ENCODE measurements at places on chromosomes 6 and 20.

GRCh38 chr6:11851387-11851786, 72.8 kb upstream of the ADTRP start:
- DNase-seq: no peak

DNA sequence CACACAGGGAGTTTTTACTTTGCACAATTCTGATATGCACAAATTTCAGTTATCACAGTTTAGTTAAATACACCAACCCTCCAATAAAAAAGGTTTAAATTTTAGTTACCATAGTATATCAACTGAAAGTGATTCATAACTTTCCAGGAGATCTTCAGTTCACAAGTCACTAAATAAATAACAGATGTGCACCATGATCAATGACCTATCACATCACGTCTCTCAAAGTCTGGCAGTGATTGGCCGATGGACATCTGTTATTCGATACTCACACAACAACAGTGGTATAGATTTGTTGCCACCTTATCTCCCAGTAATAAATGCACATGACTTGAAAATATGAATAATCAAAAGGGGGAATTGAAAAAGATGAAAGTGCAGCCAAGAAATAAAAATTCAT, 66.8 kb upstream of the PTCHD4 start:
- DNase-seq: no peak

- no peak for DNase-seq
Observed at GRCh38 chr6:76026101-76026500, 46.4 kb downstream of the IMPG1 start.

DNA sequence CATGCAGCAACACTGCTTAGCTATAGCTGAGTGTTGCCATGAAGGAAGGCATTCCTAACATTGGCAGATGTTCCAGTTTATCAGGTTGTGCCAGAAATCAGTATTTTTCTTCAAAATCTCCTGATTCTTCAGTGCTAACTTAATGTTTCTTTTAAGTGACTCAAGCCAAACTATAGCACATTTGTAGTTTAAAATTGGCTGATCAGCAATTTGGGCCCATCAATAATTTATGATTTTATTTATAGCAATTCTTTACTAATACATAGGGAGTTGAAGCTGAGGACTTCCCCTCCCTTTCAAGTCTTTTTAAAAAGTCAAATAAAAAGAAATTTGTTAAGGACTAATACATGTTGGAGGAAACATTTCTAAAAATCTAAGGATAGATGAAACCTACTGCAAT, 383.8 kb upstream of the KHDRBS2 start:
- DNase-seq: no peak

GRCh38 chr6:71045296-71045695, 88.4 kb upstream of the B3GAT2 start:
- DNase-seq: no peak

- DNase-seq: no peak
Observed at GRCh38 chr6:39211183-39211582, 18.1 kb downstream of the KCNK5 start.

DNA sequence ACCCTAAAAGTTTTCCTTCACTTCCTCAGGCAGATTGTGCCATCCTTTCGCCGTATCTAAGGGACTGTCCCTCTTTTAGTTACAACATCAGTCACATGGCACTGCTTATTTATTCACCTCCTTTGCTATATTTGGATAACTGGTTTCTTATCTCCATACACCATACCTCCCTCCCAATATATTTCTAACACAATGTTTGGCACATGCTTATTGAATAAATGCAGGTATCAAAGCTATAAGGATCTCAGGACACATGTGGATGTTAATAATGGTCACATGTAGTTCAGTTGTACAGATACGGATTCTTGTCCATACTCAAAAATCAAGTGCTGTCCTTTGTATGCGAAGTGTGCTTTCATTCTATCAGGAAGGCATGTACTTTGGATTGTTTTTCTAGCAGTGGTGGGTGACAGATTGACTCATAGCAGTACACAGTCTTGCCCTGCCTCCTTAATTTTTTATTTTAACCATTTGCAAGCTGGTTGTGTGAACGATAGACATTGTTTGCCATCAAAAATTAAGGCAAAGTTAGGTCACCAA, 407.1 kb upstream of the RUNX2 start:
- DNase-seq: no peak

GRCh38 chr6:11921751-11922150, 90.4 kb upstream of the HIVEP1 start:
- DNase-seq: no peak

GRCh38 chr20:10954908-10955580, 281.2 kb upstream of the JAG1 start:
- DNase-seq: no peak

- DNase-seq: no peak
Observed at GRCh38 chr6:45115696-45116095, 212.4 kb upstream of the RUNX2 start.

GRCh38 chr6:36544228-36544627, 3.1 kb downstream of the STK38 start:
- no peak for DNase-seq

GRCh38 chr6:136517002-136517401, 33.2 kb downstream of the MAP7 start:
- DNase-seq: no peak

DNA sequence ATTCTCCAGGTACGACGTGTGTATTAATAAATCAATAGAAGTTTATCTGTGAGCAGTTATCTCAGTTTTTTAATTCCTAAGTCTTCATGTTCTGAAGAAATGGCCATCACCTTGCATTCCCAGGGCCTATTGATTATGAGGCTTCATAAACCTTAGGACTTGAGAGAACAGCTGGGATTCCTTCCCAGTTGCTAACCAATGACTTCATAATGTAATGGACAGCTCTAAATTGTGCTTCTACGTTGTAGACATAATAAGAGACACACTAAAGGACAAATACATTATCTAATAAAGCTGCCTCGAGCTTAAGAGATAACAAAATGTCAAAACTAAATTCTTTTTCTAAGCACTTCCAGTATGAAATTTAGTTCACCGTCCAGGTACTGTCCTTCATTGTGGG, 30.6 kb downstream of the TSHZ2 start:
- DNase-seq: no peak

DNA sequence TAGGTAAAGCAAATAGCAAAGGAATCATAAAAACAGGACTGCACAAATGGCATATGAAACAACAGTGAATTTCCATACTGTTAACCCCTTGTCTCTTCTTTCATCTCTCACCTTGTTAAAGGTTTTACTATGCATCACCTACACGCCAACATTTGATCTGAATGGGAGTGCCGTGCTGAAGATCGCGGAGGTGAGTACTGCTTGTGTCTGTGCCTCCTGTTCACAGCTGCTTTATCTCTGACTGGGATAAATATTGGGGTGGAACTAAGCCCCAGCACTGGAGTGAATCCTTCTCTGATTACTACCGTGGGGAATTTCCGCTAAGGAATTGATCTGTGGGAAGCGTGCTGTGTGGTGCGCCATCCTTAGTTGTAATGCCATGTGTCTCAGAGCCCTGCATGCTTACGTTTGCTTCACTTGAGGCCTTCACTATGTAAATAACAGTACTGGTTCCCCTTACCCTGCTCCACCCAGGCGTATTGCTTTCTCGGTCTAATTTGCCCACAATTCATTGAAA, 11.4 kb upstream of the PBOV1 start:
- DNase-seq: no peak

DNA sequence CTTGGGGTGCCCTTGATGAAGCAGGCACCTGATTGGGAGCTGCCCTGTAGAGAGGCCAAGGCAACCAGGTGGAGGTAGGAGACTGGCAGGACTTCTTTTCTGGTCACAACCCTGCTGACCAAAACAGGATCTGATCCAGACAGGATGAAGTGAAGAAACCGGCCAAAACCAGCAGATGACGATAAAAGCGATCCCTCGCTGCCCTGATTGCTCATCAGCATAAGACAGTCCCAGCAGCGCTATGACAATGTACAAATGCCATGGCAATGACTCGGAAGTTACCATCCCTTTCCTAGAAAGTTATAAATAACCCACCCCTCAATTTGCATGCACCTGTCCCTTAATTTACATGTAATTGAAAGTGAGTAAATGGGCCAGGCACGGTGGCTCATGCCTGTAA, 88.4 kb upstream of the PDE10A start:
- no peak for DNase-seq

GRCh38 chr6:17339308-17339670, 54.1 kb upstream of the CAP2 start:
- DNase-seq: no peak

DNA sequence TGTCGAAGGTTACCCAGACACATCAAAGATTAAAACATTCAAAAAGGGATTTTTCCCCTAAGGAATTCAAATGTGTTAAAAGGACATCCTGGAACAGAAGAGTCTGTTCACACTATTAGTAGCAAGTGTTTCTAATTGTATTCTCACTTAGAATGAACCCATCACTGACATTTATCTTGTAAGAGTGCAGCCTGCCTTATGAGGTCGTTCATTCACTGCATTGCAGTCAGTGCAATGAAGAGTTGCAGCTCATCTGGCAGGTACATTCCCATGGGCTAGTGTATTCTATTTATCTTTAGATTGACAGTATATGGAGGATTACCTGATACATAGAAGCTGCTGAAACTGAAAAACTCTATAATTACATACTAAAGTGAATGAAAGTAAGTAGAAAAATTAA, 36.5 kb downstream of the PHACTR1 start:
- no peak for DNase-seq

- DNase-seq: peak; percentile 69
Observed at GRCh38 chr6:7238900-7239589, 74.0 kb downstream of the SSR1 start.

DNA sequence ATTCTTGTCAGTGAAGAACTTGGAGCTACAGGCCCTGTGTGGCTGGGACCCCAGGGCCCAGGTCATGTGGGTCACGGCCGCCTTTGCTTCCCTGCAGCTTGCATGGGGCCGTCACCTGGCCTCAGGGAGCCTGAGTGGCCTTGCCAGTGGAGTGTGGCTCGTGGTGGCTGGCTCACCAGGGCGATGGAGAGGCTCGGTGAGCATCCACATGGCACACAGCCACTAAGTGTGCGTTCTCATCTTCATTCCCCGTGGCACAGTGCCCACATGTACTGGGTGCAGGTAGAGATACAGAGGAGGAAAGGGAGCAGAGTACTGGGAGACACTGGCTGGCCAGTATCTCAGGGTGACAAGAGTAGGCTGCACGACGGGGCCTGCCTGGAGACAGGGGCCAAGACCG, 21.5 kb downstream of the MANBAL start:
- no peak for DNase-seq

- no peak for DNase-seq
Observed at GRCh38 chr6:125787791-125788190, 3.0 kb upstream of the NCOA7 start.

- no peak for DNase-seq
Observed at GRCh38 chr20:3753501-3754275, 13.9 kb downstream of the ADISSP start.

DNA sequence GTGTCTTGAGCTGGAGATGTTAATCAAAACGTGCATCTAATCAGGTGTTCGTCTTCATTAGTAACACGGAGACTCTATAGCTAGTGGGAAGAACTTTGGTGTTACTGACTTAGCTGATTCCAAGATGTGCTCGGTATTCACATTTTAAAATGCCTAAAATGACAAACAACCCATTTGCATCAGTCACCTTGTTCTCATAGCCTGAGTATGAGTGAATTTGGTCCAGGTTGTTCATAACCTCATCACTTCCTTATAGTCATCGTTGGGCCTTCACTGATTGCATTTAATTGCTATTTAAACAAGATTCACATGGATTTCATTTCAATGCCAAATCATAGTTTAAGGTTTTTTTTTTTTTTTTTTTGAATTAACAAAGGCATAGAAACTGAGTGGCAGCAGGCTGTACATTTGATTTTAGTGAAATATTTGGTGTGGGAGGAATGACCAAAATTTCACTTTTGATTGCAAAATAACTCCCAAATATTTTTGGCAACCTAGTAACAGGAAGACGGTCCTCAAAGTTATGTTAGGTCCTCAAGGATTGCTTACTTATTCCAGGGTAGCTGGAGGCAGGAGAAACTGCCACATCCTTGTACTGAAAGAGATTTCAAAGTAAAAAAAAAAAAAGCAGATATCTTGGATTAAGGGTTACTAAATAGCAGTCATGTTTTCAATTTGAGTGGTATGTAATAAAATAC, 104.7 kb downstream of the JARID2 start:
- DNase-seq: no peak

GRCh38 chr6:47678739-47679138, 19.6 kb upstream of the ADGRF4 start:
- DNase-seq: no peak

GRCh38 chr20:38211200-38212097, 46.4 kb upstream of the TGM2 start:
- no peak for DNase-seq

- no peak for DNase-seq
Observed at GRCh38 chr20:10585308-10585707, 88.5 kb downstream of the JAG1 start.

GRCh38 chr6:33981421-33981820, 164.5 kb downstream of the GRM4 start:
- no peak for DNase-seq

DNA sequence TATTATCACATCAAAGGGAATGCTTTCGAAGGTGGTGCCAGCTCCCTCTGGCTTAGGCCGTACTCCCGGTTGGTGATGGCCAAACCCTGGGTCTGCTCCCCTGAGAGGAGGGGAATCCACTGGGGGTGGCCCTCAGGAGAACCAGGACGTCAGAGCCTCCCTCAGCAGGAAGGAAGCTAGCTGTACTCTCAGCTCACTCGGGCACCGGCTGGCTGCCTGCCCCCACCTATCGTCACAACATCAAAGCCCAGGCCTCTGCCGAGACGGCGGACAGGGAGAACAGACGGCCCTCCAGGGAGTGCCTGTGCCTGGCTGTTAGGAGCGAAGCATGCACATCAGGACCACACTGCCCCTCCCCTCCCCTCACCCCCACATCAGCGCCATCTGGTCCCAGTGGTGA, 9.2 kb upstream of the PGC start:
- no peak for DNase-seq

DNA sequence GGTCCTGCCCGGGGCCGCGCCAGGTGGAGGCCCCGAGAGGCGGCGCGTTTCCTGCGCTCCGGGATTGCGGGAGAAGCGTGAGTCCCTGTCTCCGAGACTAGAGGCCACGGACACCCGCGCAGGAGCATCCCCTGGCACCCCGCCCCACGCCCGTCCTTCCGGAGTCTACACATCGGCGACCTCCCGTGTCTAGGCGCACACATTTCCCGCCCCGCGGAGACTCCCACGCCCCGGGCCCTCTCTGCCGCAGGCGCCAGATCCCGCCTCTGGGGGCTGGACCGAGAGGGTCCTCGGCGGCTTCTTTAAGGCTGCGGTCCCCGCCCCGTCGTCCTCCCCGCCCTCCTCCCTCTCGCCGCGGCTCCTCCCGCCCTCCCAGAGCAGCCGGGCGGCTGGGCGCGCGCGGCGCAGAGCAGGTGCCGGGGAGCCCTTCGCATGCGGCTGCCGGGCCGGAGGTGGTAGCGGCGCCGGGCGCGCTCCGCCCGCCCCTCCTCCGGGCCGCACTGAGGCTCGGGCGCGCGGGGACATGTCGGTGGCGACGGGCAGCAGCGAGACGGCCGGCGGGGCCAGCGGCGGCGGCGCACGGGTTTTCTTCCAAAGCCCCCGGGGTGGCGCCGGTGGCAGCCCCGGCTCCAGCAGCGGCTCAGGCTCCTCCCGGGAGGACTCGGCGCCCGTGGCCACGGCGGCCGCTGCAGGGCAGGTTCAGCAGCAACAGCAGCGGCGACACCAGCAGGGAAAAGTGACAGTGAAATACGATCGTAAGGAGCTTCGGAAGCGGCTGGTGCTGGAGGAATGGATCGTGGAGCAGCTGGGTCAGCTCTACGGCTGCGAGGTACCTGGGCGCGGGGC, at the start of gene PPP1R14C:
PPP1R14C (plus strand) TSS at position 375 of the 846 bp plus-strand sequence; CDS start at position 524, 149 bp downstream.
- DNase-seq: peak; percentile 10

- DNase-seq: no peak
Observed at GRCh38 chr6:166952567-166953486, 3.5 kb downstream of the RNASET2 start.

Measured in stimulated activated CD8-positive, alpha-beta memory T cell treated with anti-CD3 and anti-CD28 coated beads, Interleukin-15, amount 100 ng/mL, for 48 hours (primary cell).